Activated CD4-positive, alpha-beta T cell treated with anti-CD3 and anti-CD28 coated beads, Interleukin-2, Interleukin-6, amounts not matched to agents 100 ng/mL and 50 ng/mL, durations not matched to agents 16 hours and 8 hours (primary cell): ENCODE measurements at places on chromosomes 5 and 9.

- DNase-seq = no peak
These were observed 86.5 kb upstream of the ANKRD55 start for GRCh38 chr5:56319526-56320181.

- no peak for DNase-seq
These were observed 72.3 kb upstream of the PRLR start for GRCh38 chr5:35302544-35302943.

DNA sequence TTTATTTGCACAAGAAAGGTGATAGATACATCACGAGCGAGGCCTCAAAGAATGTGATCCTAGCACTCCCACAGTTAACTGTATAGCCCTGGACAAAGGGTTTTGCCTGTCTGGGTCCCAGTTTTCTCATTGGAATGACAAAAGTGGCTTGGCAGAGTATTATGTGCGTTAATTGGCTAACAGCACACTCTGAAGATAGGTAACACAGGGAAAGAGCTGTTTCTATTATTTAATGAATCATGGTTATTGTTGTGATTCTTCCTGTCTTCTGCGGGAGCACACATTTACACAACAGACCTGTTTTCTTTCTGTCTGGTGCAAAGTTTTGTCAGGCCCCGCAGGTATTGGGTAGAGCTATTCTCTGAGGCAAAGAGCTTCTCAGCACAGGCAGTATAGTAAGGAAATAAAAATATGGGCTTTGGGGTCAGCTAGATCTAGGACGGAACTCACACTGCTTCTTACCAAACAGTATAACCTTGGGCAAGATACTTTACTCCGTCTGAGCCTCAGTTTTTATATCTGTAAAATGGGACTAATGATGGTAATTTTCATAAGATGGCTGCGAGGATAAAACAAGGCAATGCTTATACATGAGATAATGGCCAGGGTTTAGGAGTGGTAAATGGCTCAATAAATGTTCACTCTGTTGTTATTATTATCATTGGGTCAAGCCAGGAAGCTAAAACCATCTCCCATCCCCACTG lies 78.9 kb downstream of the PLAC8L1 start:
- DNase-seq = no peak

GRCh38 chr9:93503381-93503780 lies 50.0 kb upstream of the FAM120AOS start:
- no peak for DNase-seq

DNA sequence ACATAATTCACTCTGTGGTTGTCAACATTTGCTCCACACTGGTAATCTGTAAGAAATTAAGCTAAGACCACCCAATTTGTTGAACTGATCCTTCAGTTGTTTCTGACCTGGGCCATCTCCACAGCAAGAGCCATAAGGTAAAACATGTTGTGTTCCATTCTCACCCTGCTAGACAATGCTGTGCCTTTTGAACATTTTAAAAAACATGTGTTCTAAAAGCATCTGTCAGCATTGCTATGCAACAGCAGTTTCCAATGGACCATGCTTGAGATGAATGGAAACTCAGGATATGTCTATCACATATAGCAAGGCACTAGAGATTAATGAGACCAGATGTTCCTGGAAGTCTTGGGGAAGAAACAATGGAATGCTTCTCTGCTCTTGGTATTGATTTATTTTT lies 455.1 kb upstream of the RGMB start:
- DNase-seq = no peak
